ENCODE measurements at places on chromosomes 1 and 21.

DNA sequence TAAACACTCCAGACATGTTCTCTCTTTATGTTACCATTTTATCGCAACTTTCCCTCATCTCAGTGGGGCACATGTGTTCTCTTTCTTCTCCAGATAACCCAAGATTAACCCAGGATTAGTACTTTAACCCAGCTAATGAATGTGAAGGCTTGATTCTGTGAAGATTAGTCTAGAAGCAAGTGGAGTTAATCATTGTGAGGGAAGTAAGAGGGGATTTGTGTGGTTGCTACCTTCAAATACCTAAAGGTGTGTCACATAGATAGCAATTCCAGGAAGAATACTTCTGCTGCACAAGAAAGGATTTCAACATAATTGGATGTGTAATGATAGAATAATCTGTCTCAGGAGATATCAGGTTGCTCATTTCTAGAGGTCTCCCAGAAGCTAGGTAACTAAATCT lies 327.1 kb downstream of the PBX1 start:
- DNase-seq: no peak

DNA sequence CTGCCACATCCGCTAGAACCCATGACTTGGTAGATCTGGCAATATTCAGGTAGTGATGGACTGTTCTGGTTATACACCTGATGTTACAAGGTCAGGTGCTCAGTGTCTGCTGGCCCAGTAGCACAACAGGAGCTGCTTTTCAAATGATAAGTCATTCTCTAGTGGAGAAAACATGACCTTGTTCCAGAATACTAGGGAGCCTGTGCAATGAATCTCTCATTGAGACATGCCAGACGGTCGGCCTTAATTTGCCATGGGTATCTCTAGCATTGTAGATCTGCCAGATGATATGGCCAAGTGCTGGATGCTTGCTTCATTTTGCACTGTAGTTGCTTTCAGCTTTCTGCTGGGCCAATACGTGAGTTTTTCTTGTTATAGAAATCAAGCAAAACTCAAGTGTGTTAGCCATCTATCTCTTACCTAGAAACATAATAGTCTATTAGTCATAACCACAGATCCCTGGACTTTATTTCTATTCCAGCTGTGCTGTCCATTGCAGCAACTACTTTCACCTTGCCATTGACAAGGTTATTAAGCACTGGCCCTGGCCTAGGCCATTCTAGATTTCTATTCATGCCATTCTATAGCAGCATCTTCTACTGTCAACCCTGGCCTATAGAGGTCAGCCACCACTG lies 13.9 kb upstream of the CENPF start:
- no peak for DNase-seq

DNA sequence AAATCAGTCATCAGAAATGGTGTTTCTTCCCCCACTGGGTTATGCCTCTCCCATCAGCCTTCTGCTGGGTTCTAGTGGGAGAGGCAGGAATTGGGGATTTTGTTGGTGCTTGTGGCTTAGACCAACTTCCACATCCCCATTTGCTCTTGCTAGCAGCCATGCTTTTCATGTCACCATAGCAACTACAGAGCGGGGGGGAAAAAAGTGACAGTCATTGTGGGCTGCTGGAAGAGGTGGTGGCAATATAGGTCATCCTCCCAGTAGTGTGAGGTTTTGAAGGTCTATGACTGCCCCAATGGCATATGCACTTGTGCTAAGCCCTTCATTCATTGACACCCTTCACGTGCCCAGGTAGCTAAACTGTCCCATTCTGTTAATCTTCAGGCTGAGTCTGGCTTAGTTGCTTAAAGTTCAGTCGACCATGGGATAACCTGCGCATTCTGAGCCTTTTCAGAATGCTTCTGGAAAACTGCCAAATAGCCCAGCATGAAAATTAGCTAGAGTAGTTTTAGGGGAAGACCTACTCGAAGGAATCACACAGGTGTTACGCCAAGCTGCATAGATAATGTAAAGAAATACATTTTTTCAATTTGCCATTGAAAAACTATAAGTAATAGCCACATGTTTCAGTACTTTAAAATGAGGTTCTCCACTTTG lies 53.7 kb upstream of the ZNF326 start:
- no peak for DNase-seq

- DNase-seq: no peak
Measured at GRCh38 chr1:10730985-10731384, 65.5 kb downstream of the CASZ1 start.

DNA sequence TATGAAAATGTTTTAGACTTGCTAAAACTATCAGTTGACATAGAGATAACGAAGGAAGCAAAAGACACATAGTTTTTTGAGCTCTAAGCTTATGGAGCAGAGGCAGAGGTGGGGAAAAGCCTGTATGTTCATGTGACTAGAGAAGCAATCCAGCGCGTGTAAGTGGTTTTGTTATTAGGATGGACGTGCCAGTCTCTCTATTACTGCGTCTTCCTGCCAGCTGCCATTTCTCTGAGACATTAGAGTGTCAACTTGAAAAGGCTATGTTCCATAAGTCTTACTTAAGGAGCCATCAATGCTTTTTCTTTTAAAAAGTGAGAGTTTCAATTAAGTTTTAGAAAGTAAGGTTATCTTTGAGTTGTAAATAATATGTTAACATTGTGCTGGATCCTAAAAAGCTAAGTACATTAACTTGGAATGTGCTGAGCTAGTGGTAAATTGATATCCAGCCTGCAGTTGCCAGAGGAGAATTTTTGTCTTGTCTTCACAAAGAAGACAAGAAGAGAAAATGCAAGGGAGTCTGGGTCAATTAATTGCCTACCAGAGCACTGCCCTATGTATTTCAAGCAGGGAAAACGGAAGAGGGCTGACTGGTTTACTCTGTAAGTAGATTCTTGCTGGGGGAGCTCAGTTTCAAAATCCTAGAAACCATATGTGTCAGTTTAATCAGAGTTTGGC lies 161.8 kb upstream of the B3GALT2 start:
- no peak for DNase-seq

DNA sequence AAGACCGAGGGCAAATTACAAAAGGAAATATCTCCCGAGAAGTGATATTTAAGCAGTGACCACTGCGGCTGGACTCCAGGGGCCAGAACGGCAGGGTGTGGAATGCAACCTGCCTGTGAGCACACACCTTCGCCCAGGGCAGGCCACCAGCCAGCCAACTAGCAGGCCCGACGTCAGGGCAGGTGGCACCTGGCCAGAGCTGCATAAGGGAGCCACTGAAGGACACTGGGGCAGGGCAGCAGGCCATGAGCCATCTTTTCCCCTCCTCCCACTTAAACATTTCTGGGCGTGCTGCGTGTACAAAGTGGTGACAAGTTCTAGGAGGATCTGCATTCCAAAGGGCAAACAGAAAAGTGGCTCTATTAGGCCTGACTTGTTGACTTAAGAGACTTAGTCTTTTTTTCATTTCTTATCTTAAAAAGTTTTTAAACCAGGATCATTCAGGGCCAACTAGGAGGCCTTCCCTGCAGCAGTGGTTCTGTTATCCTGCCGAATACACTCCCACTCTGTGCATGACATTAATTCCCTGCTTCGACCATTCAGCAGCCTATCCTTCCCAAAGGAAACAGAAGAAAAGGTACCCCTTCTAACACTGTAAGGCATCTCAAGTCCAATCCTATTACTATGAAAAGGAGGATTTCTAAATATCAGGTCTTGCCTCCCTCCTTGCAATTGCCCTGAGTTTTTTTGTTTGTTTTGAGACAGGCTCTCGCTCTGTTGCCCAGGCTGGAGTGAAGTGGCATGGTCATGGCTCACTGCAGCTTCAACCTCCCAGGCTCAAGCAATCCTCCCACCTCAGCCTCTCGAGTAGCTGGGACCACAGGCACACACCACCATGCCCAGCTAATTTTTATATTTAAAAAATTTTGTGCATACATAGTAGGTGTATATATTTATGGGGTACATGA lies 96.3 kb downstream of the BCAR3 start:
- no peak for DNase-seq

GRCh38 chr1:207151920-207152319 lies 47.9 kb downstream of the C4BPA start:
- no peak for DNase-seq

DNA sequence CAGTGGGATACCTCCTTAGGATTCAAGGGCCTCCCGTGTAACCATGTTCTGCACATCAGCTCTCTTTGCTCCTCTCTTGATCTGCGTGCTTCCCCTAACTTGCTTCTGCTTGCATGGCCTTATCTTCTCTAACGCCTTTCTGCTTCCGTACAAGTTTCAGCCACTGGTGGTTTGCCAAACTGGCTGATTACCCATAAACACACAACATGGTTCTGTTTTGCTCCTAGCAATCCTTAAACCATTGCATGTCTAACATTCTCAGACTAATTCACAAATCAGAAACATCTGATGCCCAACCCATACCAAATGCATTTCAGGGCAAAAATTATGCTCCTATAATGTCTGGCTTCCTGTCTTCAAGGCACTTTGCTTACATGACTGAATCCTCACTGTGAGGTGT lies 166.4 kb downstream of the PBX1 start:
- DNase-seq: no peak

GRCh38 chr1:177945943-177946650 lies 23.8 kb downstream of the SEC16B start:
- DNase-seq: peak; percentile 81

DNA sequence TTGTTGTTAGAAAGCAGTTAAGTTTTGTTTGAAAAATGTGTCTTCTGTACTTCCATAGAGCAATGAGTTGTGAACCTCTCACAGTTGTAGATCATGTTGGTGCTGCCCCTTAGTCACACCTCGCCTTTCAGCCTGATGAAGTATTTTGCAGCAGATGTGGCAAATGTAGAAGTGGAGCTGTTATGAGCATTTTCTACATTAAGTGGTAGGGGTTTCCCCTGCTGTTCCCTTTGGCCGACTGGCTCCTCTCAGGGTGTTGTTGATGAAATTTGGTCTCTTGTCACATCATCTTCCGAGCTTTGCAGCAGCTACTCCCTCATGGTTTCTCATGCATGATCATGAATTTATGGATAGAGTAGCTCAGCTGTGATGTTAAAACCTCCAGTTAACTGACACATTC lies 33.6 kb upstream of the DENND1B start:
- DNase-seq: no peak

DNA sequence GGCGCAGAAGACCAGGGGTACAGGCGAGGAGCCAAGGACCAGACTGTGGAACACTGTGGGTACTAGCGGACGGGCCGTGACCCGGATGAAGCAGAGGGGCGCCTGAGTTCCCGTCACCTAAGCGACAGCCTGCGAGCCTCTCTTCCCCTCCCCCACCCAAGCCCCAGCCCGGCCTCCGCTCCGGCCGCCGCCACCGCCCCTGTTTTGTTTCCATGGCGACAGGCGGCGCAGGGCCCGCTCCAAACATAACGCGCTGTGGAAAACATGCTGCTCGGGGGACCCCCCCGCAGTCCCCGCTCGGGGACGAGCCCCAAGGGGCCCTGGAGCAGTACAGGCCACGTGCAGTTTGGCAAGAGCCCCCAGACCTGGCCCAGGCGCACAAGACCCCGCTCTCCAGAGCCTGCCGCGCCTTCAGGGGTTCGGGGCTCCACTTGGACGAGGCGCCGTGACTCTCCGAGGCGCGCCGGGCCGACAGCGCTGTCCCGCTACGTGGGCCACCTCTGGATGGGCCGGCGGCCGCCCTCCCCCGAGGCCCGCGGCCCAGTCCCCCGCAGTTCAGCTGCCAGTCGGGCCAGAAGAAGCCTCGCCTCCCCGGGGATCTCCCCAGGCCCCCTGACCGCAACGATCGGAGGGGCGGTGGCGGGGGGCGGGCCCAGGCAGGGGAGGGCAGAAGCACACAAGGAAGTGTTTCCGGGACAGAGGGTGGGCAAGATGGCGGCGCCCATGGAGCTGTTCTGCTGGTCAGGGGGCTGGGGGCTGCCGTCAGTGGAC lies at the start of gene MTX1:
Gene MTX1 (plus strand): TSS at position 155 of the 771 bp plus-strand sequence. CDS start 110 bp downstream, at position 265.
- DNase-seq: peak; percentile 95

- DNase-seq: no peak
Measured at GRCh38 chr1:7002728-7003127, 217.5 kb downstream of the CAMTA1 start.

DNA sequence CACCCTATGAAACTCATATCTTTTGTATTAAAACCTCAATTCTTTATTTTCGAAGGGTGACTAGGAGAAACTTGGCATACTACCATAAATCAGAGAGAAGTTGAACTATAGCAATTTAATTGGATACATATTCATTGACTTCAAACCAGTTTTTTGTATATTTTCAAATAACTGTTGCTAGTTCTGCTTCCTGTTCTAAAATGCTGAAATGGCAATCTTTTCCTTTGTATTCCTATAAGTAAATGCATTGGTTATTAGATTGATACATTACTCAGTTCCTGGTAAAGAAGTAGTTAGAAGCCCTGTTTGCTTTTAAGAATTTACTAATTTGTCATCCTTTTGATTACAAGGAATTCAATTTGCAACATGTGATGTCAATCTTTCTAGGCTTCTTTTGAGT lies 200.0 kb downstream of the DISC1 start:
- DNase-seq: no peak

DNA sequence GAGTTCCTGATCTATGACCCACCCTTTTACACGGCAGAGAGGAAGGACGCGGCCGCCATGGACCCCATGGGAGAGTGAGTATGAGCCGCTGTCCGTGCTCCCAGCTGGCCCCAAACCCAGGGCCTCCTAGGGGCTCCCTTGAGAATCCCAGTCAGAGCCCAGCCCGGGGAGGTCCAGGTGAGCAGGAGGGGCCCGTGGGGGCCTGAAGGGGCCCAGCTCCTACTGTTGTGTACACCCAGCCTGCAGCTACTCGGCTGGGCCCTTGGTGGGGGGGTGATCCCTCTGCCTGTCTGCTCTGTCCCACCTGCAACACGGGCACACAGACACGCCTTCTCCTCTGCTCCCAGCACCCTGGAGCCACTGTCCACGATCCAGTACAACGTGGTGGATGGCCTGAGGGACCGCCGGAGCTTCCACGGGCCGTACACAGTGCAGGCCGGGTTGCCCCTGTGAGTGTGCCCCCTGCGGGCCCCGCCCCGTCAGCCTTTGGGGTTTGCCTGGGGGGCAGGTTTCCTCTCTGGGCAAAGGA lies 28.6 kb upstream of the LRRC3 start:
- DNase-seq: peak; percentile 50

- no peak for DNase-seq
Measured at GRCh38 chr21:33080376-33080775, 10.4 kb downstream of the OLIG1 start.

DNA sequence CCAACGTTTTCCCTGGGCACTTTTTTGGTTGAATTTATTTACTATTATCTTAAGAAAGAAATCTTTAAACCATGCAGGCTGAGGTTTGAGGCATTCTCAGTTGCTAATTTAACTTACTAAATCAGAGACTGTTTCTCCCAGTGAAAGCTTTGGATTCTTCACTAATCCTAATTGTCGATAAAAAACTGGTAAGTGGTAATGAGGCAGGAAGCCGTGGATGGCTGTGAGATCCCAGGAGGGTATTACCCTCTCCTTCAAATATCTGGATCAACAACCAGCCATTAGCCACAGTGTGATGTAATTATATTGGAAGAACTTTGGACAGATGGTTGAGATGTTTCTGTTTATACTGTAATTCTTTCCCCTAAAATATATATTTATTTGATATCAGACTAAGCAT lies 485.0 kb downstream of the DISC1 start:
- no peak for DNase-seq

All from left forelimb (tissue), 1 donor.